ENCODE measurements at places on chromosomes 4 and X. TPM values are rescaled to one million over a fixed set of nuclear protein-coding genes. Genes with fewer than 3 reads are reported as not detected.
A peak's percentile ranks its signal among the peaks of the same experiment; 100 is the strongest.

- DNase-seq, result no peak
Measured at GRCh38 chr4:121736735-121737351, 28.1 kb downstream of the SMIM43 start.

GRCh38 chr4:151055539-151055938, 40.5 kb upstream of the LRBA start:
- no peak for DNase-seq

GRCh38 chr4:3324093-3324815, 31.4 kb downstream of the RGS12 start:
- no peak for DNase-seq

DNA sequence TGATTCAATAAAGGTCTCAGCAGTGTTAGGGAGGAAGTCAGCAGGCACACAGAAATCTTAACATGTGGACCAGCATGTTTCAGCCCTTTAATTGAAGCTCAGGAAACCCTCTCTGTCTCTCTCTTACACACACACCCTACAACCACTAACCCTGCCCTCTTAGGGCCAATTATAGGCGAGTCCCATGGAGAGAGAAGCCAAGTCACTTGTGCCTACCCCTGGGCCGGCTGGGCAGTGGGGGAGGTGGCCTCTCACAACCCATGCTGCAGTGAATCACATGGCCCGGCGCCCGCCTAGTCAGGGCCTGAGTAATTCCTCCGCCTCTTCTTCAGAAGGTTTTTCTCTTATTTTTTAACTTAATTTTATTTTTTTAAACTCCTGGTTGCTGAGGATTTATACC, 3.7 kb downstream of the FGD1 start:
- no peak for DNase-seq

DNA sequence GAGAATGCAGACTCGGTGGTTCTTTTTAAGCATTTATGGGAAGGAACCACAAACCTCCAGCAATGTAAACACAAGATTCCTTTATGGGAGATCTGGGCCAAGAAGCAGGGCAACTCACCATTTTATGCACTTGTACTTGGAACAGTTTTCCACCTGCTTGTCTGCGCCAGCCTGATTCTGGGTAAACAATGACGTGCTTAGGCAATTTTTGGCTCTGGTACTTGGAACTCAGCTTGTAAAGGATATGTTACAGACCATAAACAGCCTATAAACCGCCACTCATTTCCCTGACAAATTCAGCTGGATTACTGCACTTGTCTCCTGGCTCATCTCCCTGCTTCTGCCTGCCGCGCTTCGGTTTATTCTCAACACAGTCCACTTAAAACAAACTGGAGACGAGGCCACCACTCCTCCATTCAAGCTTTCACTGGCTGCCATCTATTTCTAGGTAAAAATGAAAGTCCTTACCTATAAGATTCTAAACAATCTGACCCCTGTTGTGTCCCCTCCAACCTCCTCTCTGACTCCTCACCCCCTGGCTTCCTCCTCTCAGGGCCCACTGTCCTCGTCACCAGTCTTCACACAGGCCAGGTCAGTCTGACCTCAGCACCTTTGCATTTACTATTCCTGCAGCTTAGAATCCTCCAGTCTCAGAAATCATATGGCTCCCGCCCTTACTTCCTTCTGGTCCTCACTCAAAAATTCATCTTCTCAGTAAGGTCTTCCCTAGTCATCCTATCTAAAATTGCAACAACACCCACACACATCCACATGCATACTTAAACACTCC, 205.9 kb upstream of the GALNT7 start:
- DNase-seq, result no peak

- DNase-seq, result no peak
Measured at GRCh38 chr4:28636971-28637370, 1776.3 kb downstream of the STIM2 start.

GRCh38 chr4:164906368-164906767, 29.4 kb downstream of the APELA start:
- no peak for DNase-seq

GRCh38 chrX:47706575-47706974, 47.6 kb upstream of the UXT start:
- DNase-seq, result no peak

GRCh38 chr4:186725469-186726425, 2.1 kb upstream of the FAT1 start:
- no peak for DNase-seq

DNA sequence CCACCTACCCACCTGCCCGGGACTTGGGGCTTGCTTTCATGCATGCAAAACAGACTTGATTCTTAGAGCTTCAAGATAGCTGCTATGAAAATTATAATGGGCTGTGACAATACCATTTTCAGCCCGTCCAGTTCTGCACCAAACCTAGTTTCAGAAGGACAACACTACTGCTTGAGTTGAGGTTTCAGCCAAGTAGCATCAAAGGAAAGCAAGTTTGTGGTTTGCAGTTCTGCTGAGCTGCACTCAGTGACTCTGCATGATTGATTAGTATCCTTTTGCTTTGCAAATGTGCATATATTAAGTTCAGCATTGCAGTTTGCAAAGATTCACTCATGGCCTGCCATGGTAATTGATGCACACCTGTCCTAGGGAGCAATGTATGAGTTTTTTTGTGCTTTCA, 442.7 kb downstream of the RPA4 start:
- DNase-seq, result no peak

DNA sequence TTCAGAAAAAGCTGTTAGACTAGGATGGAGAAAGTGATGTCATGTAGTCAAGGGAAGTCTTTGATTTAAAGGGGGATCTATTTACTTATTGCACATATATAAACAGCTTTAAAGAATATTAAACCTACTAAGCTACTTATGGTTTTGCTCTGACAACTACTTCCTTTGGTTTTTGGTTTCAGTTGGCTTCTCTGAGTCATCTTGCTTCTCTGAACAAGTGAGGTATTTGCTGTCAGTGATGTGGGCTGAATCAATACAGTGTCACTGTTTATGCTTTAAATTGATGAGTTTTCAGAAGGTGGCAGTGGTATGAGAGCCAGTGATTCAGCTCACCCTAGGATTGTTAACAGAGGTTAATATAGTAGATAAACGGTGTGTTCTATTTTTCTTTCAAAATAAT, 75.1 kb downstream of the CEP44 start:
- DNase-seq, result peak; percentile 64

DNA sequence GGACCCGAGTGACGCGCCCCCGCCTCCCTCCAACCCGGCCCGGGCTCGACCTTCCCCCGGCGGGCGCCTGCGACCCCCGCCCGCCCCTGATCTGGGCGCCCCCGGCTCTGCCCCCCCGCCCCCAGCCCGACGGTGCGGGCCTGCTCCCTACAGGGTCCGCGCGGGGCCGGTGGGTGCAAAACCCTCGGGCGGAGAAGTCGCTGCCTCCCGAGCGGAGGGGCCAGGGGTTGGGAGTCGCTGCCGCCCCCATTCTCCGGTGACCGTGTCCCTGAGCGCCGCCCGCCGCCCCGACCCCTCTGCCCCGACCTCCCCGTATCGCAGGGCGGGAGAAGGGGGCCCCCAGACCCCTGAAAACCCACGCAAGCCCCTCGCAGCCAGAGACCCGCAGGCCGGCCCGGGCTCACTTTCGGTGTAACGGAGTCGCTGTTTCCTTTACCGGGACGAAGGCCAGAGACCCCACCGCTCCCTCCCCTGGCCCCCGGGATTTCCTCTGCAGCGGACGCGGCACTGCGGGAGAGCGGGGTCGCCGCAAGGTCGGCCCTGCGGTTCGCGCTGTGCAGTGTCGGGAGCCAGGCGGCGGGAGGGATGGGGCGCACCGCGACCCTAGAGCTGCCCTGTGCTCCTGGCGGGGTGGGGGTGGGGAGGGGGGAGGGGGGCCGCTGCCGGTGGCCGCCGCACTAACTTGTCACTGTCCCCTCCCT, 729 bp upstream of the CPLX1 start:
- DNase-seq, result no peak

GRCh38 chr4:176799653-176800052, 6.9 kb upstream of the VEGFC start:
- no peak for DNase-seq

DNA sequence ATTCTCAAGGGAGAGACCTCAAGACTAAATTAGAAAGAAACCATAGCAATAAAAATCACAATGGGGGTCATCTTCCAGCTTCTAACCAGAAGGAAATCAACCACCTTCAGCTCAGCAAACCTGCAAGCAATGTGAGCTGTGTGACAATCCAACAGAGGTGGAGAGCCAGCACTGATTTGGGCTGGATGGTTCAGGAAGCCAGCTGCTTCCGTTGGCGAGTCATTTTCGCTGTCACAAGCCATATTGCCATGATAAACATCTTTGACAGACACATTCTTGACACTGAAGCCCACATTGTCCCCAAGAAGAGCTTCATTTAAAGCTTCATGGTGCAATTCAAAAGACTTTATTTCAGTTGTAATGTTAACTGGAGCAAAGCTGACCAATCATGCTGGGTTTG, 22.7 kb downstream of the F8A1 start:
- no peak for DNase-seq

- no peak for DNase-seq
Measured at GRCh38 chr4:136935871-136936270, 596.4 kb downstream of the PCDH18 start.

DNA sequence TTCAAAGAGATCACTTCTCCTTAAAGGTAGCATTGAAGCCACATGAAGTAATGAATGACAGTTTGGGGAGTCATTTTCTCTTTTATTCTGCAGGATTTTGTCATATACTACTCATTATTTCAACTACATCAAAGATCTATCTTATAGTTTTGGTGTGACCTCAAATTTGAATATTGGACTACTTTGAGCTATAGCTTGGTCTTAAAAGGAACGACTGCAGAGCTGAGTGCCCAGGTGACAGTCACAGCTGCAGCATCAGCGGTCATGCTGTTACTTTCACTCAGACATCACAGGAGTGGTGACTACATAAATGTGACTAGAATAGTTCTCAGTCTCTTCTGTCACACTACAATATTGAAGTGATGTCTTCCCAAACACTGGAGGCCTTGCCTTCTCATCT, 10.7 kb upstream of the SPCS3 start:
- no peak for DNase-seq

- DNase-seq, result no peak
Measured at GRCh38 chr4:145501051-145501660, 19.5 kb downstream of the SMAD1 start.

DNA sequence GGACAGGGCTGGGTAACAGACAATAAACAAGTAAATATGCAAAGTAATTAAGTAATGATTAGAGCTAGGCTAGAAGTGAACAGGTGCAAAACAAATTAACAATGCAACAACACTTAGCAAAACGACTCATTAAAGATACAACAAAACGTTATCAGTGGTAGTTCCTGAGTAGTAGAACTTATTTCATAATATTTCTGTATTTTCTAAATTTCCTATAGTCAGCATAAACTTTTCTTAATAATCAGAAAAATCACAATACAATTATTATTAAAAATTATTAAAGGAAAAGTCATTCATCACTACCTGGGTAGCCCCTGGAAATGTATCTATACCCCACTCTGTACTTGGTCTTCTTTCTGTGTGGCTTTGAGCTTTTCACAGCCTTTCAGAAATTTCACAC, 166.6 kb downstream of the GBA3 start:
- no peak for DNase-seq

Gene NXT2
- 18.0 TPM for polyA plus RNA-seq

Gene ENOPH1
- polyA plus RNA-seq, result 47.1 TPM

Gene NLRP2B
- polyA plus RNA-seq, result not detected

Gene NPNT
- not detected for polyA plus RNA-seq

Gene DUX4
- polyA plus RNA-seq, result not detected

Gene TMPRSS11A
- polyA plus RNA-seq, result not detected

Gene KCNIP4
- 0.09 TPM for polyA plus RNA-seq

Gene TMEM31
- not detected for polyA plus RNA-seq

Gene TSPAN6
- polyA plus RNA-seq, result 4.2 TPM

Gene SMIM31
- polyA plus RNA-seq, result not detected
